ENCODE measurements at places on chromosomes 3 and 15. TPM values are rescaled to one million over a fixed set of nuclear protein-coding genes. Genes with fewer than 3 reads are reported as not detected.

Gene BCHE
- total RNA-seq = 14.1 TPM

Gene GRAMD2A
- 0.94 TPM for total RNA-seq

Gene DUOX2
- not detected for total RNA-seq

Gene EXD1
- 0.63 TPM for total RNA-seq

Measured in parietal lobe (tissue), 2 donors.